Keratinocyte (primary cell): ENCODE measurements at places on chromosomes 5 and 9. TPM values are rescaled to one million over a fixed set of nuclear protein-coding genes. Genes with fewer than 3 reads are reported as not detected.
A peak's percentile ranks its signal among the peaks of the same experiment; 100 is the strongest.

Gene PCDHB12
- 0.03 TPM in 1 of 3 replicates, not detected in the others for polyA plus RNA-seq

Gene WNT8A
- not detected in 3 replicates for polyA plus RNA-seq

Gene FAT2
- 35.0 to 58.0 TPM (median 51.5 TPM) in 3 replicates for polyA plus RNA-seq

Gene SIMC1
- 3.6 to 11.4 TPM (median 5.2 TPM) in 3 replicates for polyA plus RNA-seq

- no peak overlapping the region for H3K27ac ChIP-seq
- H3K4me1 ChIP-seq, result no peaks in the 10 kb centered on the region
- no peak overlapping the region for H3K4me3 ChIP-seq
- H3K36me3 ChIP-seq, result no peaks in the 10 kb centered on the region
These were observed 30.3 kb upstream of the IL17B start for GRCh38 chr5:149409268-149409948.

DNA sequence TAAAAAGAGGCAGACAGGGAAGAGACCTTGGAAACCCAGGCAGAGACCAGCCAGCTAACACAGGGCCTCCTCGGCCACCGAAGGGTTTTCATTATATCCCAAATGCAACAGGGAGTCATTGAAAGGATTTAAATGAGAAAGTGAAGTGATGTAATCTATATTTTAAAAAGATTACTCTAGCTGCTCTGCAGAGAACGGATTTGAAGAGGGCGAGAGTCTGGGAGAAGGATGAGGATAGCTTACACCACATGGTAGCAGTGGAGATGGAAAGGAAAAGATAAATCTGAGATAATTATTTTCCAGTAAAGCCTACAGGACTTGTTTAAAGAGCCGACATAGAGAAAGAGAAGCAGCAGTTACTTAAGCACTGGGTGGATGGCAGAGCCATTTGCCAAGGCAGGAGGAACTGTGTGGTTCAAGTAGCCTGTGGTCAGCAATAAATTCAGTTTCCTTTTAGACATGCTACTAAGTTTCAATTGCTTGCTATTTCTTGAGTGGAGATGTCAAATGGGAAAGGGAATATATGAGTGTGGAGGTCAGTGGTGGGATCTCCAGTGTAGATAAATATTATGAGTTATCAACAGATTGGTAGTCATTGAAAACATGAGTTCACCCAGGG lies 9.3 kb downstream of the FBN2 start:
- H3K4me1 ChIP-seq, result no peaks in the 10 kb centered on the region
- H3K27me3 ChIP-seq, result no peaks in the 10 kb centered on the region
- H3K36me3 ChIP-seq, result peaks cover 26% of the 10 kb centered on the region
- no peak overlapping the region for H3K4me3 ChIP-seq

DNA sequence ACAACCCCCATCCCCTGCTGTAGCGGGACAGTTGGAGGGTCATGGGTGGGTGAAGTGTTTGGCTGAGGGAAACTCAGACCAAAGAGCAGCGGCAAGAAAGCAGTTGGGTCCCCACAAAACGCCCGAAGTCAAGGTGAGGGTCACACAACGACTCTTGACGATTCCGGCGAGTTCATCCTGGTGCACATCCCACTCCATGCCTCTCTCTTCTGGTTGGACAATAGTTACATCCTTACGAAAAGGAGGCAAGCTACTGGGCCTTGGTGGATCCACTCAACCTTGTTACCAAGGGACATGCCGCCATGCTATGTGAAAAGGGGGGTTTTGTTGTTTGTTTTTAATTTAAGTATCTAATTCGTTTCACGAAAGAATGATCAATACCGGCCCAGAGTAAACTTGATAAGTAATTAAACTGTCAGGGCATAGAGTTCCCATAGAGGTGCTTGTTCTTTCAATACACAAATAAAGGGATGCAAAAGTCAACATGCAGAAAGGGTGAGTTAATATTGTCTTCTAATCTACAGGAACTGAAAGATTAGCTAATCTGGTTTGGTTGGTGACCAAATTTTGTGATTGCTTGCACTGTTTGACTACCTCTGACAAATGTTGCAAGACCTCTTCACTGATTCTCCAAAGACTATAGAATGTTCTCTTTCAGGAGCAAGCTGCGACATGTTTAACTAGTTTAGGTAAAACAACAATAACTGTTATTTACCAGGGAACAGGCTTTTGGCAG lies 732 bp upstream of the SMIM15 start:
- DNase-seq, result no peak
- peaks cover 5% of the 10 kb centered on the region for H3K36me3 ChIP-seq
- no peaks in the 10 kb centered on the region for H3K27me3 ChIP-seq
- H3K27ac ChIP-seq, result peak overlapping the region; percentile 93
- peaks cover 16% of the 10 kb centered on the region for H3K4me1 ChIP-seq

DNA sequence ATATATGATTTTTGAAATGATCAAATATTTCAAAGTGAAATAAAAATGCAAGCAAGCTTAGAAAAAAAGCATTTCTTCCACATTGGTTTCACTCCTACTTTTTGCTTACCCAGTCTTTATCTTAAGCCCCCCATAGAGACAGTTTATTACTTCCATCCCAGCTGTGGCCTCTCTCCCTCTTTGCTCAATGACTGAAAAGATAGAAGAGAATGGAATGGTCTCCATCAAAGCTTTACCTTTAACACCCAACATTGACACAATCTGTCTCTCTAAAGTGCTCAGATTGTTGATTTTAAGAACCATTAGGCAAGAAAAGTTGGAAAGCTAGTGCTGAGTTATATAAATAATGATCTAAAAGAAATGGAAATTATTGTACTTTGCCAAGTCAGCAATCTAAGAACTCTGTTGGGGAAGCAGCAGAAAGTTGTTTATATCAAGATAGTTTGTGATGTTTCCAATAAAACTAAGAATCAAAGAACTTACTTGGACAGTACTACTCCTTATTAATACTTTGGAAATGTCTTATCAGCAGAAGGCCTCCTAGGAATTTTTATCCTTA lies 277.5 kb upstream of the NREP start:
- H3K4me1 ChIP-seq, result no peaks in the 10 kb centered on the region
- no peak overlapping the region for H3K27ac ChIP-seq
- no peaks in the 10 kb centered on the region for H3K36me3 ChIP-seq
- H3K4me3 ChIP-seq, result no peak overlapping the region
- H3K27me3 ChIP-seq, result no peaks in the 10 kb centered on the region
